ENCODE measurements at places on chromosomes 11 and 22.

GRCh38 chr11:12721816-12722604 is 47.8 kb downstream of the TEAD1 start:
- DNase-seq = no peak

- DNase-seq = no peak
Observed at GRCh38 chr11:107493117-107493516, 35.5 kb upstream of the CWF19L2 start.

- no peak for DNase-seq
Observed at GRCh38 chr11:58164389-58164788, 24.5 kb upstream of the OR9Q2 start.

DNA sequence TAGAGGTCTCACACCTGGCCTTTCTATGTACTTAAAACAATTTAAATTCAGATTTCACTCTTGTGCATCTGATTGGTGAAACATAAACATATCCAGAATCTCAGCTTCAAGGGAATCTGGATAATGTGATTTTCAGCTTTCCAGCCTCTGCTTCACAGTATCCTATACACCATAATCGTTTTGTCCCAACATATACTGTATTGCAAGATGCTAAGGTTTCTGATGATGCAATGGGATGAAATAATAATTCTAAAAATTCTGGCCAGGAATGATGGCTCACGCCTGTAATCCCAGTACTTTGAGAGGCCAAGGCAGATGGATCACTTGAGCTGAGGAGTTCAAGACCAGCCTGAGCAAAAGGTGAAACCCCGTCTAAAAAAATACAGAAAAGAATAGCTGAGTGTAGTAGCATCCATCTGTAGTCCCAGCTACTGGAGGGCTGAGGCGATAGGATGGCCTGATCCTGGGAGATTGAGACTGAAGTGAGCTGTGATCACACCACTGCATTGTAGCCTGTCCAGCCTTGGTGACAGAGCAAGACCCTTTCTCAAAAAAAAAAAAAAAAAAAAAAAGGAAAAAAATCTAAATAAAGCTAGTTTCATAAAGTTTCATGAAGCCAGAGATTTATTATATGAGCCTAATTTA is 41.0 kb upstream of the CTSC start:
- no peak for DNase-seq
